AG04450 (cell line): ENCODE measurements at places on chromosomes 6 and 20.

- no peak for DNase-seq
Observed at GRCh38 chr6:144696610-144697368, 411.7 kb downstream of the UTRN start.

- no peak for DNase-seq
Observed at GRCh38 chr20:18728870-18729224, 84.7 kb upstream of the SCP2D1 start.

- peak; percentile 83 for DNase-seq
Observed at GRCh38 chr6:11653028-11653583, 115.6 kb downstream of the TMEM170B start.

- DNase-seq: no peak
Observed at GRCh38 chr20:57259121-57259937, 7.1 kb downstream of the BMP7 start.

- DNase-seq: no peak
Observed at GRCh38 chr6:157398151-157398550, 17.2 kb downstream of the ZDHHC14 start.

- DNase-seq: no peak
Observed at GRCh38 chr6:12068899-12069557, 56.9 kb downstream of the HIVEP1 start.

- no peak for DNase-seq
Observed at GRCh38 chr6:9039258-9039657, 603.9 kb upstream of the SLC35B3 start.

DNA sequence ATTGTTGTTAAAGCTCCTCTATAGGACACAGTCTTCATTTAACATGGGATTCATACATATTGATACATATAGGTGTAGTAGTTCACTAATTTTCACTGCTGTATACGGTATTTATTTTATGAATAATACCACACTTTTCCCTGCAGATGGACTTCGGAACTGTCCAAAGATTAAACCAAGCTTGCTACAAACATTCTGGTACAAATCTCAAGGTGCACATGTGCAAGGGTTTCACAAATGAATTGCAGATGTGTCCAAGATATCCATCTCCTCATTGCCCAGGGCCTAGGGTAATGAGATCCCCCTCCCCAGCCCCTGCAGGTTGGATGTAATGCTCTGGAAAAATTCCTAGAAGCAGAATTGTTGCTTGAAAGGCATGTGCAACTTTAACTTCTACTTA is 31.4 kb downstream of the DTNBP1 start:
- no peak for DNase-seq

DNA sequence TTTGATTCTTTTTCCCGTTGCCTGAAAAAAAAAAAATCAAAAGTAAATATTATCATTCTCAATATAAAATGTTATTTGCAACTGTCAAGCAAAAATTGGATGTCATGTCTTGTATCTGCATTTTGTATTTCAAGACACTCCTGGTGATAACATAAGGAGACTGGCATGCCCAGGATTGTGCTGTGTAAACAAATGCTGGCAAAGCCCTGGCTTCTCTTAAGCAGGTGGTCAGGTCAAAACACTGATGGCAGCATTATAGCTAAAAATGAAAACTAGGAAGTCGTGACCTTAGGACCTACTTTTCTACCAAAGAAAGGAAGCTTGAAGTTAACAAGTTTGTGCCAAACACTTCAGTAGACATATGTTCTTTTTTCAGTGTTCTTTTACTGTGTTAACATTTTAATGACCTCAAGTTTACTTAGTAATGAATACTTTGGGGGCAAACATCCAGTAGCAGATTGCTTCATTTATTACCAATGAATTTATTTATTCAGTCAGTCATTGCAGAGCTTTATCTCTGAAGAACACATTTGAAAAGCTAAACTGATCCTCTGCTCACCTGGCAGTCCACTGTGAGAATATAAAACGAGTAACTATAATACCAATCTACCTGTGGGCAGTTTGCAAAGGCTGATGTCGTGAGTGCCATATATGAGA is 243.1 kb upstream of the FLRT3 start:
- DNase-seq: no peak

DNA sequence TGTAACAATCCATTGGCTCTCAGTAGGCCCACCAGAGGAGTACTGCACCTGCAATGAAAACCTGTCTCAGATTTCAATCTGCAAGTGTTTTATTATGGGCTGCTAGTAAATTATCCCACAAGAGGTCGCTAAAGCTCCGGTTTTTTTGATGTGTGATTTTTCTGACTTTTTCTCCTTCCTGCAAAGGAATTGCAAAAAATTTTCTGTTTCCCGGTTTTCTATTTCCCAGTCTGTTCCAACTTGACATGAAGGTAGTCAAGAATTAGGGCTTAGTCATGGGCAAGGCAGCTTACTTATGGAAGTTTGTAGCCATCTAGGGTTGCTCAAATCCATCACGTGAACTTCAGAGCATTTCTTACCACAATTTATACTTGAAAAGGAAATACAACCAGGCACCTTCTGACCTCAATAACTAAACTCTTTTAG is 38.5 kb upstream of the AHI1 start:
- DNase-seq: peak; percentile 94

- no peak for DNase-seq
Observed at GRCh38 chr6:6357032-6357431, 36.6 kb upstream of the F13A1 start.

- DNase-seq: no peak
Observed at GRCh38 chr20:51600016-51600420, 57.5 kb upstream of the NFATC2 start.

- DNase-seq: no peak
Observed at GRCh38 chr20:25695532-25696370, 902 bp downstream of the ZNF337 start.

DNA sequence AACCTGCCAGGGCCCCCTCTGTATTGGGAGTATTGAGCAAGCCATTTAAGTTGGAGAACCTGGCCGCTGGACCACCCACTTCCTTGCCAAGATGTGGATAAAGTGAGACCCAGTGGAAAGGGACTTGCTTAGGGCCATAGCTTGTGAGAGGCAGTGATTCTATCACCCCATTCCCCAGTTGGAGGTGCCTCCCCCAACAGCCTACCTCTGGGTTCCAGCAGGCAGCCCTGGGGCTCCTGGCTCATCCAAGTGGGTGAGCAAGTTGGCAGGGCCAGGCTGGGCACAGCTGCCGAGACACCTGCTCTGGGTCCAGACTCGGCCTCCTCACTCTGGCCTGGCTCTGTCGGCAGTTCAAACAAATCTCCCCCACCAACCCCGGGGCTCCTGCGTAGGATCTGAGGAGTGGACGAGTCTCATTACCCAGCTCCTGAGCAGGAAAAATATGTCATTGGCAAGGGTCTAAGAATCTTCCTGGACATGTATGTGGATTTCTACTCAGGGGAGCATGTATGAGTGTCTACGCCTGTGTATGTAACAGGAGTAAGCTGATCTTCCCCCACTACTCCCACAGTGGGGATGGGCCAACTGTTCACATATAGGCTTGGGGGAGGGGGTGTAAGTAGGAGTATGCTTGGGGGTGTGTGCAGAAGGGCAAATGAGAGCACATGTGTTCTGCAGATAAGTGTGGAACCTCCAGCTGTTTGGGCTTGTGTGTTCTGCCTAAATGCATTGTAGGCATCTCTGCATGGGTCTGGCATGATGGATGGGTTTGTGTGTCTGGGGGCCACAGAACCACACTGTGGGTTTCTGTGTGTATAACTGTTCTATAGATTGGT is 1.9 kb downstream of the ID1 start:
- no peak for DNase-seq
